EH (cell line): ENCODE measurements at places on chromosomes 4 and X.
A peak's percentile ranks its signal among the peaks of the same experiment; 100 is the strongest.

DNA sequence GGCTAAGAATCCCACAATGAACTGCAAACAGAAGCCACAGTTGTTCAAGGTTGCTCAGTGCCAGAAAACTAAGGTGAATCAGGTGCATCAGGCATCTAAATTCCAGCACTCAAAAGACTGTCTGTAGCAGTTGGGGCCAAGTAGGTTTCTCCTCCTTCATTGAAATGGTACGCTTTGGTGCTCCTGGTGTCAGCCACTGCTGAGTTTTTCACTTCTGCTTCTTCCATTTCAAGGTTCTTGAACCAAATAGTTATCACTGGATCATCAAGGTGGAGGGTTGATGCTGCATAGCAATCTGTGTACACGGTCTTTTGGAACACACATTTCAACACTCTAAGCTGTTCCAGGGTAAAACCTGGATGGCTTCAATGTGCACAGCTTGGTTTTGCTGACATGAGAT, 74.4 kb downstream of the TMA16 start:
- DNase-seq: no peak

- DNase-seq: no peak
Measured at GRCh38 chr4:71752383-71753042, 31.4 kb downstream of the GC start.

GRCh38 chr4:6465955-6466354, 6.5 kb downstream of the PPP2R2C start:
- DNase-seq: no peak

DNA sequence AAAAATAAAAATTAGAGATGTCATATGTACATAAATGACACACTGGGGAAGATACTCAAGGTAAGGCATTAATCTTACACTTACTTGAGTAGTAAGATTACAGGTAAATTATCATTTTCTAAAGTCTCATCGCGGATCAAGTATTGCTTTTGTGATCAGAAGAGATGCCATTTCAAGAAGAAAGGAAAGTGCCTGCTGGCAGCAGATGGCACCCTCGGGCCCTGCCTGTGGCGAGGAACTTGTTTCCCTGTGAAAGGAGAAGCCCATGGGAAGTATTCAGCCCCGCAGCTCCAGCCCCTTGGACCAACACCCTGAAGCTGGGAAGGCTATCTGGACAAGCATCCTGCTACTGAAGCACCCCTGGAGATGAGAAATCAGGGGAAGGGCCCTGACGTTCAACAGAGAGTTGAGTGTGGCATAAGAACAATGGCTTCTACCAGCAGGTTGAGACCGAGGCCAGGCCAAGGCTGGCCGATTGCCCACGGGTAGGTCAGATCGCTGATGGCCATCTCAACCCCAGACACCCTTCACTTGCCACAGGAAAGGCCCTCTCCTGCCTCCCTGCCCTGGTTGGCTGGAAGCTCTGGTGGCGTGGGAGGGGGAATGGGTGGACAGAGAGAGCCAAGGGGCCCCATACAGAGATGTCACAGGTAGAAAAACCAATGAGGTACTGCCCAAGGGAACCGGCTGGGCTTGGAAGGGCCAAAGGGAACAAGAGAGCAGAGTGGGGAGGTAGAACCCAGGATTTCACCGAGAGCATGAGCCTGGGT, 18.8 kb upstream of the MXD4 start:
- peak; percentile 15 for DNase-seq

DNA sequence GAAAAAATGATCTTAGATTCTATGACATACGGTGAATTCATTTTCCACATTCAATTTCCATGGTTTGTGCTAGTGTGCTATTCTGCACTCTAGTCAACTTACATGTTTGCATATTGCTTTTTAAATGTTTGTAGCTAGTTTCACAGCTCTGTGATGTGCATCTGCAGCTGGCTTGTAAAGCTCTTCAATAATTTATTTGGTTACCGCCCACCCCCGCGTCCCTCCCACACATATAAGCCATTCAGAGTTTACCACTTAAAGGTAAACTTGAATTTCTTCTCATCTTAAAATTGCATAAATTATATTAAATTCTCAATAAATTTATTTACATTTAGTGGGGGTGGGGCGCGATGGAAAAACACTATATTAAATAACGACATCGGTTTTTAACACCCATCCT, 291 bp upstream of the NBDY start:
- peak; percentile 28 for DNase-seq

GRCh38 chr4:89754531-89754930, 82.4 kb downstream of the SNCA start:
- DNase-seq: peak; percentile 20

DNA sequence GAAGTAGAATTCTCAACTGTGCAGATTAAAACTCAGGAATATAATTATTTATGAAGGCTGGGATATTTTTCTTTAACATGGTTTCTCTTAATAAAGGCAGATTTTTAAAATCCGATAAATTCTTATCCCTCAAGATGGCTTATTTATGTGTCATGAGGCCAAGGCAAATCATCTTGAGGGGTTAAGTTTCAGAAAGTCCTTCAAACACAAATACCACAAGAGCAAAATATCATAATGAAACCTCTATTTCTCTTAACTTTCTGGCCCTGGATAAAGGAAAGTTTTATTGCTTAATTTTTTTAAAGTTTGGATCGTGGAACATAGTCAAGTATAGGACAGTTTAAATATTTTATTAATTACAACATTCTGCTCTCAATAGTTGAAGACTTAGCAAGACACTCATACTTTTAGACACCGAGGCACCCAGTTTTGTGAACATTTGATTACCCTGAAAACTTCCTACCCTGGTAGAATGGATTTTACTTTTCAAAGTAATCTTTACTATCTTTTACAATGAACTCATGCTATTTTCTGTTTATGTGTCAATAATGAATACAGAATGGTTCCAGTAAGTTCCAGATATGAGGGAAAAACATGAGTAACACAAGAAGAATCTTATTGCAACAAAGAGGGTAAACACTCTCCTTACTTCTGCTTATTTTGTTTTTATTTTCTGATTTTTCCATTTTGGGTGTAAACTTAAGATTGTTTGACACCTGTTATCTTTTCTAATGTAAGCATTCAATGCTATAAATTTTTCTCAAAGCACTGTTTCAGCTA, 200.7 kb upstream of the IL15 start:
- peak; percentile 30 for DNase-seq

DNA sequence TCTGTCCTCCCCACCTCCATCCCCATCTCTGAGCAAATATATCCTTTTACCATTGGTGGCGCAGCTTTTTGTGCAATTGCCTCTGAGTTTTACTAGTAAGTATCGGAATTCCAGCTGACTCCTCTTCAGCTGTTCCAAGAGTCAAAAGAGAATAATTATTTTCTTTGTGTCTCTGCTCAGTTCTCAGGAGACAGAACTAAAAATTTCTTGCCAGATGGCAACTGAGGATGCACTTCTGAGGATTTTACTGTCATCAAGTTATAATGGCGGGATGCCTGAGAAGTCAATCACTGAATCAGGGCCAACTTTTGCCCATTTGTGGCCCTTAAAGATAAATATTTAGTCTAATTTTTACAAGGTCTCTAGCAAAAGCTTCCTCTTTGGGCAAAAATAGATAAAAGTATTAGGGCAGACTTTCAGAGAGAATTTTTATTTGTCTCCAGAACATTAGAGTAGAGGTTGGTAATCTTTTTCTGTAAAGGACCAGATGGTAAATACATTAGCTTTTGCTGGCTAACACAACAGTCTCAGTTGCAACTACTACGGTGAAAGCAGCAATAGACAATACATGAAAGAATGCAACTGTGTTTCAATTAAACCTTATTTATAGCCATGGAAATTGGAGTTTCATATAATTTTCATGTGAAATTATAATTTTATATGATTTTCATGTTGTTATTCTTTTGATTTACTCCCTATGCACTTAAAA, 15.6 kb upstream of the ADGRA3 start:
- DNase-seq: no peak

DNA sequence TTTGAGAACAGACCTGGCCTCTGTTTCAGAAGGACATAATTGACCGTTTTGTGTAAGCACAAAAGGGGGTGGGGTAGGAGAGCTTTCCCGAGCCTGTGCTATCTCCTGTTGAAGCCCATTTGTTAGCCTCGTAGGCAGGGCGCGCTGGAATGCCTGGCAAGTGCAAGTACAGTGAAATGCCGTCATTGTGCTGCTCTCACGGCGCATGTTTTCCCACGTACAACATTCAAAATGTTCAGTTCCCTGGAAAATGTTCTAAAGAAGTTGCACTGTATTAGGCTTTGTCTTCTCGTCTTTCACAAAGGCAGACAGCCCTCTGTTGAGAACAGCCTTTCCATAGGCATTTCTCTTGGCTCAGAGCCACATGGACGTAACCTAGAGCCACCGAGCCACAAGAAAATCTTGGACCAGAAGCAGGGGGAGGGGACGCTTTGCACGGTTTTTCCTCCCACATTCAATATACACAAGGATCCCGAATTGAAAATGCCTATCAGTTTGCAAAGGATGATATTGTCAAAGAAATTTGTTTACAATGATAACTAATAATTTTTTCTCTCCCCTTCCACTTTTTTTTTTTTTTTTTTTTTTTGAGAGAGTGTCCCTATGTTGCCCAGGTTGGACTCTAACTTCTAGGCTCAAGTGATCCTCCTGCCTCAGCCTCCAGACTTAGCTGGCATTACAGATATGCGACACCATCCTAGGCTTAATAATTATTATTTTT, 54.6 kb upstream of the RAPGEF2 start:
- peak; percentile 71 for DNase-seq

DNA sequence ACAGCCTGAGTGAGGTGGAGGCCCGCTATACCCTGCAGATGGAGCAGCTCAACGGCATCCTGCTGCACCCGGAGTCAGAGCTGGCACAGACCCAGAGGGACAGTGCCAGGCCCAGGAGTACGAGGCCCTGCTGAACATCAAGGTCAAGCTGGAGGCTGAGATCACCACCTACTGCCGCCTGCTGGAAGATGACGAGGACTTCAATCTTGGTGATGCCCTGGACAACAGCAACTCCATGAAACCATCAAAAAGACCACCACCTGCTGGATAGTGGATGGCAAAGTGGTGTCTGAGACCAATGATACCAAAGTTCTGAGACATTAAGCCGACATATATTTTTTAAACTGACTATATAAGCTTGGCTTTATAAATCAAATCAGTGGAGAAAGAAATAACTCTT, 73.3 kb upstream of the HHIP start:
- DNase-seq: no peak

- DNase-seq: peak; percentile 42
Measured at GRCh38 chr4:139015948-139016471, 429 bp downstream of the NOCT start.

GRCh38 chr4:34492414-34492813, 1751.9 kb downstream of the ARAP2 start:
- DNase-seq: no peak

DNA sequence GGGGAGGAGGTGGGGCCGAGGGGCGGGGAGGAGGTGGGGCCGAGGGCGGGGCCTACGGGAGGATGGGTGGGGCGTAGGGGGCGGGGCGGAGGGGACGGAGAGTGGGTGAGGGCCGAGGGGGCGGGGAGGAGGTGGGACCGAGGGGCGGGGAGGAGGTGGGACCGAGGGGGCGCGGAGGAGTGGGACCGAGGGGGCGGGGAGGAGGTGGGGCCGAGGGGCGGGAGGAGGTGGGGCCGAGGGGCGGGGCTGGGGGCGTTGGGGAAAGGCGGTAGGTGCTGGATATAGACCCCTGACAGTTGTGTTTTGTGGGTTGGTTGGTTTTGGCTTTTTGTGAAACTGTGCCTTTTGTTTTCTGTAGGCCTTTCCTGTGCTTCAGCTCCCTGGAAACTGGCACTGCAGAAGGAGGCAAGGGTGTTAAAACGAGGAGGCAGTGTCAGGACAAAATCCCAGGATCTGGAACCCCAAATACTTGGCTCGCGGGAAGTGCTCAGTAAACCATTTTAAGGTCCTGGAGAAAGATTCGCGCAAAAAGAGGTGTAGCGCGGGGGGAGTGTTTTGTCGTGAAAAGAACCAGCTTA, 580 bp upstream of the MMGT1 start:
- peak; percentile 75 for DNase-seq

DNA sequence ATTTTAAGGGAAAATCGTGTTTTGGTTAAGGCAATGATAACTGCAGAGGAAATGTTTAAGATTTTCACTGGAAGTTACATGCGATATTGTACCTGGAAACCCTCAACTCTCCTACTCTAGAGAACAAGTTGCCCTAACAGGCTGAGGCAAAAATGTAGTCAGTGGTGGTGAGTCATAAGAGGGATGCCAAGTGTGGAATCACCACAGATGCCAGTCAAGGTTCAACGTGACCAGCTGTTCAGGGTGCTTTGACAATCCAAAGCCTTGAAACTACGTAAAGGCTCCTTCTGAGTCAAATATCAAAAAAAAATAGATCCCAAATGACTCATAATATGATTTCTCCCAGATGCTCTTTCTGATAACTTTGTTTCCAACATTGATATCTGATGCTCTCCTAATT, 77.9 kb upstream of the AFF2 start:
- no peak for DNase-seq

DNA sequence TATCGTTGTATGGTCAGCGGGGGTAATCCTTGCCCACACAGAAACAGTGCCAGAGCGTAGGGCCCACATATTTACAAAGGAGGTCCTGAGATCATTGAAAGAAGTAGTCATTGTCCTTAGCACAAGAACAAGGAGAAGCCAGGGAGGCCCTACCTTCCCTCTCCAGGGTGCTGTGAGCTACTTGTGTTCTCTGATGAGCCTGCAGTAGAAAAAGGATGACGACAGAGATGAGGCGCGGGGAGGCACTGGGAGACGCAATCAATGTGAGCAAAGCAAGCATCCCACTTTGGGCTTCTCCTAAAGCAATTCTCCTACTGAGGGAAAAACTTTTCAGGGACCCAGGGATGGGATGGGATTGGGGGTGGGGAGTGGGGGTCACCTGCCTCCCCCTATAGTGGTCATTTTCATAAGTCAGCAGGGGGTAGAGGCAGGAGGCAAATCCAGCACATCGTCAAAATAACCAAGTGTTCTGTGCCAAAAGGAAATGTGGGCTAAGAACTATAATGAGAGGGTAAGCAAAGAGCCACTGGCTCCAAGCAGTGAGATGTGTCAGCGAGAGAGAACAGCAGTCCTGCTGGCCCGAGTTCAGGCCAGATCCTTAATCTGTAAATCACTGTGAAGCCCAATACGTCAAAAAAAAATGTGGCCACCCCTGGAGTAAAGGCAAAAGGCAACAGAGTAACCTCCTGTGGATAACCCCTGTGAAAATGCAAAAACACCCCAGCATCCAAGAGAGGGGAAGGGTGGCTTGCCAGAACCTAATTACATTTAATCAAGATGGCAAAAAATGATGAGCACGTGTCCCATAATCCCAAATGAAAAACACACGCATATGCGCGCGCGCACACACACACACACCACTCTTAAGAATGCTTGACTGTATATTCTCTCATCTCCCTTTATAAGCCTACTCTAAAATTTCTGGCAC, 136.6 kb upstream of the HHIP start:
- DNase-seq: no peak

DNA sequence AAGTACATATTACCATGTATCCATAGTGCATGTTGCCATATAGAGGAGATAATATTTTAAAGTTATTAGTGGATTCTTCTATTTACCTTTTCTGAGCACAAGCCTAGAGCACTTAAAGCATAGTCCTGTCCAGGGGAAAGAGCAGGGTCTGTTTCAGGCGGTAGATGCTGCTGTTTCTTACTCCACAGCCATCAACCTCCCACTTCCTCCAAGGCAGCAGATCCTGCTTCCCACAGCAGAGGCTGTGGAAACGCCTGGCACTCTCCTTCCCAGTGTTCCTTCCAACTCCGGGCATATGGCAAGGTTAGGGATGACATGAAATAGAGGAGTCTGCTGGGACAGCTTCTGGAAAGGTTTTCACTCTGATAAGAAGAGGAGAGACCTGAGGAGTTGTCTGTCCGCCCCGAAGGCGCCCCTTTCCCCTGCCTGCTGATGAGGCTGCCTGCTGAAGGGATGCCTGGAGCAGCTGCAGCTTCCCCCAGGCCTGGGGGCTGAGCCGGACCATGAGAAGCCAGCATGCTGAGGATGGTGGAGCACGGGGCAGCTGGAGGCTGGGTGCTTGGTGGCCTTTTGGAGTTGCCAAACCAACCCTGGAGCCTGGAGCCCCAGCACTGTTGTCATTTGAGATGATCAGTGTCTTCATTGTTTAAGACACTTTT, 43.9 kb upstream of the SLC25A4 start:
- DNase-seq: no peak
